Esophagus muscularis mucosa (tissue), 4 donors: ENCODE measurements at places on chromosomes 4 and X. TPM values are rescaled to one million over a fixed set of nuclear protein-coding genes. Genes with fewer than 3 reads are reported as not detected.
A peak's percentile ranks its signal among the peaks of the same experiment; 100 is the strongest.

- no peak overlapping the region for H3K27ac ChIP-seq
- peaks cover 21% of the 10 kb centered on the region for H3K4me1 ChIP-seq
- no peaks in the 10 kb centered on the region for H3K36me3 ChIP-seq
- H3K27me3 ChIP-seq, result no peaks in the 10 kb centered on the region
Observed at GRCh38 chr4:159117968-159118367, 15.1 kb downstream of the RAPGEF2 start.

DNA sequence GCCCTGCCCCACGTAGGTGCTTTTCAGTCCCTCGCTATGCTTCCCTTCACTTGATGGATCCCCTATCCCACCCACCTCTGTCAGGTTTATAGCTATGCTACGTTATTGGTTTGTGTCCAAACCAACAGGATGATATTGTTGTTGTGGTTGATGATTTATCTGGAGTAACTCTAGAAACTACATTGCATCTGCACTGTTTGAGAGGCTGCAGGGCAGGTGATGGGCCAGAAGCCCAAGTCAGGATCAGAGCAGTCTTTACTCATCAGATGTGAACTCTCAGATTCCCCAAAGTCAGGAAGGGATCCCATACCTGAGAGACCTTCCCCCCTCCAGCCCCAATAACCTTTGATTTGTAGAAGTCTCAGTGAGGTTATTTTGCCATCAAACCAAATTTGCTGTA lies 34.7 kb downstream of the ARX start:
- DNase-seq, result no peak
- H3K36me3 ChIP-seq, result no peaks in the 10 kb centered on the region
- H3K4me3 ChIP-seq, result no peak overlapping the region
- H3K27me3 ChIP-seq, result no peaks in the 10 kb centered on the region
- no peaks in the 10 kb centered on the region for H3K4me1 ChIP-seq

- H3K4me3 ChIP-seq, result no peak overlapping the region
- H3K4me1 ChIP-seq, result peaks cover 45% of the 10 kb centered on the region
- H3K27me3 ChIP-seq, result no peaks in the 10 kb centered on the region
- no peak overlapping the region for H3K27ac ChIP-seq
Observed at GRCh38 chr4:169239221-169239905, 31.4 kb downstream of the SH3RF1 start.

GABRA4 gene
- total RNA-seq, result under 0.01 TPM

- DNase-seq, result no peak
- H3K4me3 ChIP-seq, result no peak overlapping the region
- no peaks in the 10 kb centered on the region for H3K36me3 ChIP-seq
- no peaks in the 10 kb centered on the region for H3K4me1 ChIP-seq
- no peak overlapping the region for H3K27ac ChIP-seq
- H3K27me3 ChIP-seq, result no peaks in the 10 kb centered on the region
Observed at GRCh38 chr4:81490403-81491160, 18.9 kb upstream of the RASGEF1B start.

DNA sequence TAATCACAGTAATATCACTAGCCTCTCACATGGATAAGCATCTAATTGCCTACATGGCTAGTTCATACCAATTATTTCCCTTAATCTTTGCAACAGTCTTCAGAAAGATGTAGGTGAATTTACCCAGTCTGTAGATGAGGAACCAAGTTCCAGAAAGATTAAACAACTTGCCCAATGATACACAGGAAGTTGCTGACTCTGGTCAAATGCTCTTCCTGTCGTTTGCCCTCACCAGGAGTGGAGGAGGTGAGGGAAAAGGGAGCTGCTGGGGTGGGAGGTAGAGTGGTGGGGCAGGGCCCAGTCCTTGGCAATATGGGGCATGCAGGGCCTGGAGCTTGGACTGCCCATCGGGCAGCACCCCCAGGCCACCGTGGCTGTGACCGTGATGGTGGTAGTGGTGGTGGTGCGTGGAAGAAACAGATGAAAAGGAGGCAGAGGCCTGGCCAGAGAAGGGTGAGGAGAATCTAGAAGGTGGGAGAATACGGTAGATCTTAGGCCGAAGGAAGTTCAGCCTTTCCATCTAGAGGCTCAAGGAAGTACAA lies 2.3 kb upstream of the KDM5C start:
- H3K4me1 ChIP-seq, result peaks cover 27% of the 10 kb centered on the region
- H3K36me3 ChIP-seq, result no peaks in the 10 kb centered on the region
- H3K27ac ChIP-seq, result no peak overlapping the region
- H3K27me3 ChIP-seq, result no peaks in the 10 kb centered on the region
- no peak overlapping the region for H3K4me3 ChIP-seq

MMGT1 gene
- total RNA-seq, result 35.7 TPM

PCDH10 gene
- 0.57 TPM for total RNA-seq

DNA sequence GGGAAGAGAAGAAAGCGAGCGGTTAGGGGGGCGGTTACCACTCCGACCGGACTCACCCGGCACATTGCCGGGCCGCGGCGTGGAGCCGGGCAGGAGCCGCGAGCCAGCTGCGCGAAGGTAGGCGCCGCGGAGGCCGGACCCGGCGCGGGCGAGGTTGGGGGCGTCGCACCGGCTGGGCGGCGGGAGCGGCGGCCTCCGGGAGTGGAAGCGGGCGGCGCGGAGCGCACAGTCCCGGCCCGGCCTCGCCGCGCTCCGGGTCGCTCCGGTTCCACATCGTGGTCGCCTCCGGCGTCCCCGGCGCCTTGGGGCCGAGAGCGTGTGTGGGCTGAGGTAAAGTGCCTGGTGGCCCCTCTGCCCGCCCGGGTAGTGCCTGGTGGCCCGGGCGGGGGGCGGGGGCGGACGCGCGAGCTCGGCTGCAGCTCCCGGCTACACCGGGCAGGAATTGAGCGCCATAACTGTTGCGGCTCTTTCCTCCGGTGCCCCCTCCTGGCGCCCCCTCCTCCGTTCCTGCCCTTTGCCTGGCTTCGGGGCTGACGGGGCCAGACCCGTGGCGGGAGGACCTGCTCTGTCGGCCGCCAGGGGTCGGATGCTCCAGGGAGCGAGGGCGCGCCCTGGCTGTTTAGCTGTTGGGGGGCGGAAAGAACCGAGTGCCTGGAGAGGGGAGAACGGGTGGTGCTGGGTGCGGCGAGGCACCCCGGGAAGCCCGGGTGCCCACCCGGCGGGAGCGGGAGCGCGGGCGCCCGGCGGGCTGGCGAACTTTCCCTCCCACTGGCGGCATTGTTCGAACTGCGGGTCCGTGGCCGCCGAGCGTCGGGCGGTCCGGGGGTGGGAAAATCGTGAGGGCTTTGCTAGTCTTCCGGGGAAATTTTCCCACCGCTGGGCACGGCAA lies 626 bp downstream of the JADE3 start:
- H3K27ac ChIP-seq, result peak overlapping the region; percentile 74
- H3K27me3 ChIP-seq, result no peaks in the 10 kb centered on the region
- no peak for DNase-seq
- H3K36me3 ChIP-seq, result no peaks in the 10 kb centered on the region

- no peak overlapping the region for H3K27ac ChIP-seq
- H3K4me1 ChIP-seq, result peaks cover 9% of the 10 kb centered on the region
- no peaks in the 10 kb centered on the region for H3K27me3 ChIP-seq
- no peak for DNase-seq
- no peak overlapping the region for H3K4me3 ChIP-seq
- no peaks in the 10 kb centered on the region for H3K36me3 ChIP-seq
Observed at GRCh38 chrX:153557618-153558355, 40.3 kb downstream of the ATP2B3 start.

GRCh38 chr4:88792268-88792781 lies 94.7 kb upstream of the NAP1L5 start:
- no peaks in the 10 kb centered on the region for H3K27me3 ChIP-seq
- peaks cover 10% of the 10 kb centered on the region for H3K36me3 ChIP-seq
- no peak overlapping the region for H3K4me3 ChIP-seq
- DNase-seq, result no peak
- H3K4me1 ChIP-seq, result no peaks in the 10 kb centered on the region

DNA sequence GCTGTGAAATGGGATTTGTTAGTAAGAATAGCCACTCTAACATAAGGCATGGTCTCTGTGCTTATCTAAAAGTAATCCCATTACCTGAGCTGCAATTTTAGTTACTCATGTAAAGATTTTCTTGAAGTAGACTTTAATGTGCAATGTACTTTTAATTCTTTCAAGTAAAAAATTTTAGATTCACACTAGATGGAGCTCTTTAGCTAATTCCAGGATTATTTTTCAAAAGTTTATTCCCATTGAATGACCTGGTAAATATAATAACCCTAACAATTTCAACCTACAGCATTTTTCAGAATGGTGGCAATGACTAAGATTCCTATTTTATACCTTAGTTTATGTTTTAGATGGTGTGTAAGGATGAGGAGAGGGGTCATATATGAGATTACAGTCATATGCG lies 18.1 kb downstream of the USP38 start:
- H3K27ac ChIP-seq, result no peak overlapping the region
- peaks cover 74% of the 10 kb centered on the region for H3K36me3 ChIP-seq
- H3K4me3 ChIP-seq, result no peak overlapping the region
- H3K27me3 ChIP-seq, result no peaks in the 10 kb centered on the region
- peaks cover 16% of the 10 kb centered on the region for H3K4me1 ChIP-seq

GRCh38 chrX:66203114-66203513 lies 39.1 kb downstream of the HEPH start:
- H3K27me3 ChIP-seq, result no peaks in the 10 kb centered on the region
- no peaks in the 10 kb centered on the region for H3K4me1 ChIP-seq
- no peaks in the 10 kb centered on the region for H3K36me3 ChIP-seq
- no peak overlapping the region for H3K4me3 ChIP-seq

MPC1L gene
- not detected for total RNA-seq

DNA sequence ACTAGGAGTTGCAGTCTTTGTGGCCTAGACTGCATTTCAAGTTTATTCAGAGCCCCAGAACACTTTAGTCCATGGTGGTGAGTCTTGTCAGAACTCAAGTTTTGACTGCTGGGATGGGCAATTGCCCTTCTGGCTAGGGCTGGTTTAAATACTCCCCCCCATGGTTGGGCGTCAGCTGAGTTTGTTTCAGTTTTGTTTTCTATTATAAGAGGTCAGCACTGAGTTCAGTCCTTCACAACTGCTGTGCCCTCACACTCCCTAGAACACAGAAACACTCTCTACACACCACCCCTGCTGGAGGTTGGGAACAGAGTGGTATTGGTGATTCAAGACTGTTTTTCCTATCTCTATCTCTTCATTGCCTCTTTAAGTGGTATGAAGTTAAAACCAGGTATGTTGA lies 217.0 kb downstream of the GUCY2F start:
- H3K4me3 ChIP-seq, result no peak overlapping the region
- H3K27ac ChIP-seq, result no peak overlapping the region
- no peak for DNase-seq
- H3K27me3 ChIP-seq, result no peaks in the 10 kb centered on the region
- H3K36me3 ChIP-seq, result no peaks in the 10 kb centered on the region

DNA sequence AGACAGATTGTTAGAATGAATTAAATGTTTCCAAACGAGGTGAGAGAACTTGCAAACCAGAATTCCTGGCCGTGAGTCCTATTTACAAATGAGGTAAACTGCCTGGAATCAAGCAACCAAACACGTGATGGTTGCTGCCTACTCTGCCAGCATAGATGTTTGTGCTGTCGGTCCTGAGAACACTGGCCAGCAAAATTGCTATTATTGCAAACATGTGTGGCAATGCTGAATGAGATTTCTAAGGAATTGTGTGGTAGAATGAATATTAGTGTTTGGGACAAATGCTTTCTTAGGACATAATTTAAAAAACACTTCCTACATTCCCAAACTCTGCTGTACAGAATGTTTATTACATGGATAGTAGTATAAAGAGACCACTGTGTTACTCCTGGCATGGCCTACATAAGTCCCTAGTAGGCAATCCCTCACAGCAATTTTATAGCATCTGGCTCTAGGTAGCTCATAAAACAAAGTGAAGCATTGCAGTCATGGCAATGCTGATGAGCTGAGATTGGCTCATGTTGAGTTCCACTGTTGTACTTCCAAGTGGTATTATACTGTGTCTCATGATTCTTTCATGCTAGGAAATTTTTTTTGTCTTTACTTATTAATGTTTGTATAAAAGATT lies 605.2 kb upstream of the EPHA5 start:
- H3K4me1 ChIP-seq, result no peaks in the 10 kb centered on the region
- H3K27me3 ChIP-seq, result no peaks in the 10 kb centered on the region
- H3K4me3 ChIP-seq, result no peak overlapping the region
- H3K36me3 ChIP-seq, result no peaks in the 10 kb centered on the region
- no peak overlapping the region for H3K27ac ChIP-seq
- DNase-seq, result no peak

FATE1 gene
- total RNA-seq, result not detected

KDR gene
- 104 TPM for total RNA-seq

DNA sequence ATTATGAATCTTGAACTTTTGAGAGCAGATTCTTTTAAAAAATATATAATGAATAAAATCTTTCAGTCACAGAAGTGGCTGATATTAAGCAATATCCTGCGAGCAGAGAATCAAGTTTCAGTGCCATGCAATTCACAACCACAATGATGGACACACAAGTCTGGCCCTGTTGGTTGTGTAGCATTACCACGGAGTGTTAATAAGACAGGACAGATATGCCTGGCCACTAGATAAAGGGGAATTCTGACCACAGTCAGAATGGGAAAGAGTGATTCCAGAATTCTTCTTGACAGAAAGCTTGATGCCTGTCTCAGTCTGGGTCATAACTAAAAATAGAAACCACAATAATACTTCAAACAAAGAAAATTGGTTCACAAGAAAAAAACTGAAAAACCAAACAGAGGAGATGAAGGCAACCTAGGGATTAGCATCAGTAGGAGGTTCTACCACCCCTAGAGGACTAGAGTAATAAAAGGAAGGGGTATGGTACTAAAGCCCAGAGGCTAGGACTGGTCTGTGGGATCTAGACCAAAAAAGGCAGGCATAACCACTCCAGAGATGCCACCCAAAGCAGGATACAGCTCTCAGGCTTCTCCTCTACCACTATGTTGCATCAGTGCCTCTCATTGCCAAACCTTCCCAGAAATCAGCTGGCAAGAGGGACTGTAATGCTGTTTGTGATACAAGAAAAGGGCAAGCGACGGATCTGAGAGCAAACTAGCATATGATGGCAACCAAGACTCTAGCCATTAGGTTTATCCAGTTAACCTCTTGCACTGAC lies 59.0 kb downstream of the RNF150 start:
- no peak overlapping the region for H3K4me3 ChIP-seq
- H3K36me3 ChIP-seq, result no peaks in the 10 kb centered on the region
- peaks cover 37% of the 10 kb centered on the region for H3K4me1 ChIP-seq
- H3K27me3 ChIP-seq, result no peaks in the 10 kb centered on the region

PAGE2 gene
- not detected for total RNA-seq

GRCh38 chrX:77446029-77446585 lies 1.1 kb upstream of the FGF16 start:
- H3K36me3 ChIP-seq, result no peaks in the 10 kb centered on the region
- H3K4me3 ChIP-seq, result peak overlapping the region; percentile 36
- H3K27me3 ChIP-seq, result no peaks in the 10 kb centered on the region
- peaks cover 24% of the 10 kb centered on the region for H3K4me1 ChIP-seq
- no peak for DNase-seq

RAB9B gene
- 10.6 TPM for total RNA-seq

BEX1 gene
- 0.83 TPM for total RNA-seq

GRCh38 chrX:54430519-54430918 lies 9.7 kb upstream of the TSR2 start:
- no peaks in the 10 kb centered on the region for H3K4me1 ChIP-seq
- no peak overlapping the region for H3K27ac ChIP-seq
- no peak overlapping the region for H3K4me3 ChIP-seq
- no peaks in the 10 kb centered on the region for H3K27me3 ChIP-seq

SUPT20HL1 gene
- not detected for total RNA-seq

GPR50 gene
- total RNA-seq, result not detected

GRCh38 chr4:13511101-13511500 lies 27.0 kb upstream of the RAB28 start:
- H3K36me3 ChIP-seq, result no peaks in the 10 kb centered on the region
- no peaks in the 10 kb centered on the region for H3K27me3 ChIP-seq
- H3K4me1 ChIP-seq, result no peaks in the 10 kb centered on the region
- no peak overlapping the region for H3K27ac ChIP-seq

GRCh38 chrX:100296183-100296753 lies 113.8 kb downstream of the PCDH19 start:
- no peak overlapping the region for H3K4me3 ChIP-seq
- H3K27ac ChIP-seq, result no peak overlapping the region
- no peaks in the 10 kb centered on the region for H3K4me1 ChIP-seq
- no peak for DNase-seq
- H3K27me3 ChIP-seq, result no peaks in the 10 kb centered on the region
- no peaks in the 10 kb centered on the region for H3K36me3 ChIP-seq
